Effector CD4-positive, alpha-beta T cell (primary cell): ENCODE measurements at places on chromosomes 2 and 18.

- no peak for DNase-seq
Measured at GRCh38 chr2:48346124-48346536, 183.8 kb upstream of the STON1 start.

GRCh38 chr2:162037886-162038285, 36.1 kb downstream of the DPP4 start:
- no peak for DNase-seq

DNA sequence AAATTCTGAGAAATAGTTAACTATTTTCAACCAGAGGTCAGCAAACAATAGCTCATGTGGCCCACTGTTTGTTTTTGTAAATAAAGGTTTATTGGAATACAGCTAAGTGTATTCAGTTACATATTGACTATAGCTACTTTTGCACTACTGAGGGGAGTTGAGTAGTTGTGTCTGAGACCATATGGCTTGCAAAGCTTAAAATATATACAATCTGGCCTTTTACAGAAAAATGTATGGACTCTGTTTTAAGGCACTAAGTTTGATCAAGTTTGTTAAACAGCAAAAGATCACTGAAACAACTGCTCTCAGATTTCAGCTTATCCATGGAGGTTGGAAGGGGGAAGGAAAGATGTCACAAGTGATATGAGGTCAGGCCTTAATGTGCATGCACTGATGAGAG, 667.1 kb downstream of the CNTNAP5 start:
- DNase-seq = no peak

DNA sequence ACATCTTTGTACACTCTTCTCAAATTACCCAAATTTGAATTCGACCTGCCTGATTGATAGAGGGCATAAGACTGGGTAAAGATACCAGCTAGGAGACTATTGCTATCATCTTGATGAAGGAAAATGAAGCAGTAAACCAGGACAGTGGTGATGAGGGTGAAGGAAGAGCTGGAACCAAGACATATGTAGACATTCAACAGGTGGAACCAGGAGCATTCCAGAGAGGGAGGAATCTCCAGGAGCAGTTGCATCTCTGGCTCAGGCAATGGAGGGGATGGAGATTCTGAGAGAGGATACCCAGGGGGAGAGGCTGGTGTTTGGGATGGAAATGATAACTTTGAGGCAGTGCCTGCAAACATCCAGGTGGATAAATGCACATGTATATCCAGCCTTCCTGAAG, 41.6 kb downstream of the SDC1 start:
- no peak for DNase-seq

DNA sequence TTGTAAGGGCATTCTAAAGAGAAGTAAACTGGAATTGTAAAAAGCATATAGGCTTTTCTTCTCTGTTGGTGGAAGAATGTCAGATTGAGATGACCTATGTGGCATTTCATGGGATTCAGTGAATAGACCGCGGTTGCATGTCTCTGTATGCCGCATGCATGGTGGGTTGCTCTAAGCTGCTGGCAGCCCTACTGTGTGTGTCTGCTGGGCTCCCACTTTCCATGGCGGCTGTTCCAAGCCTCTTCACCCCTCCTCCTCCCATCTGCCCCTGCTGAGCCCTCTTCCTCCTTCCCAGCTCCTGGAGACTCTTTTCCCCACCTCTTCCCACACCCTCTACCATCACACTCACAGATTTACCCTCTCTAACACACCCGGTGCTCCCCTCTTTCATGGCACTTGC, 12.6 kb downstream of the ATP6V1C2 start:
- no peak for DNase-seq

DNA sequence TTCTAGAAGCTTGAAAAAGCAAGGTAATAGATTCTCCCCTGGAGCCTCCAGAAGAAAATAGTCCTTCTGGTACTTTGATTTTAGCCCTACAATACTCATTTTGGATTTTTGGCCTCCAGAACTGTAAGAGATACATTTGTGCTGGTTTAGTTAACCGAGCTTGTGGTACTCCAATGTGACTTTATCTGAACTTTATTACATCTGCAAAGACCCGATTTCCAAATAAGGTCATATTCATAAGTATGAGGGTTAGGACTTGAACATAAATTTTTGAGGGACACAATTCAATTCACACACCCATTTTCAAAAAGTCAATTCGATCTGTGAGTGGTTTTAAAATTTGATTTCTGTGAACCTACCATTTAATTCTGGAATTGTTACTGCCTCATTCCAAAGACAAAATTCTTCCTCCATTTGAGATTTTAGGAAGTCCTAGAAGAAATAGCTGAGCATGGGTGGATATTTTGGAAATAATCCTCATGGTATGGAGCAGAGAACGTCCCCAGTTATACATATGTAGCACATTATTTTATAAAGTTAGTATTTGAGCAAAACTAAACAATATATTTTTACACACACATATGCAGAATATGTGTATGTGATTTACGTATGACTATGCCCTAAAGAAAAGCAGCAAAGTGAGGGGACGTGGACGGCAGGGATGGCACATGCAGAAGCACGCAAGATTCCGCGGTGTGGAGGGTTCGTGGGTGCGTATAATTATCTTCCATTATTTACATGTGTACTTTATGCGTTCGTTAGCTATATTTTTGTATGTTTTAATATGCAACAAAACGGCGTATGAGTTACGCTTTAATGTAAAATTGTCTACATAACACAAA, 905 bp upstream of the NUP35 start:
- DNase-seq = no peak

GRCh38 chr2:190036071-190036470, 26.5 kb downstream of the MSTN start:
- no peak for DNase-seq

GRCh38 chr2:101942851-101943250, 48.9 kb upstream of the IL1R2 start:
- no peak for DNase-seq

DNA sequence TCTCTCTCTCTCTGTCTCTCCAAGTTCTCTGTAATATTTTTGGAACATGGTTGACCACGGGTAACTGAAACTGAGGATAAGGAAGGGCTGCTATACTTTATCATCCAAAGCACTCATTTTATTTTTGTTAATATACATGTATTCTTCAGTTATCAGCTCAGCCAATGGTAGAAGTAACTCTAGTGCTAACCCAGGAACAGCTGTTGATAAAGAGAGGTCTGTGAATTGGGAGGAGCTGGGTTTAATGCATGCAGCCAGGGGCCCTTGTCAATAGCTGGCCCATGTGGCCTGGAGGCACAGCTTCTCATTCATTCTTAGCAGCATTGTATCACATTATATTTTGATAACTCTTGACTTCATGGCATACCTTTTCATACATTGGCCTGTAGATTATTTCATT, 401.6 kb downstream of the EPHA4 start:
- DNase-seq = no peak

GRCh38 chr2:128299628-128300027, 19.0 kb downstream of the HS6ST1 start:
- no peak for DNase-seq

DNA sequence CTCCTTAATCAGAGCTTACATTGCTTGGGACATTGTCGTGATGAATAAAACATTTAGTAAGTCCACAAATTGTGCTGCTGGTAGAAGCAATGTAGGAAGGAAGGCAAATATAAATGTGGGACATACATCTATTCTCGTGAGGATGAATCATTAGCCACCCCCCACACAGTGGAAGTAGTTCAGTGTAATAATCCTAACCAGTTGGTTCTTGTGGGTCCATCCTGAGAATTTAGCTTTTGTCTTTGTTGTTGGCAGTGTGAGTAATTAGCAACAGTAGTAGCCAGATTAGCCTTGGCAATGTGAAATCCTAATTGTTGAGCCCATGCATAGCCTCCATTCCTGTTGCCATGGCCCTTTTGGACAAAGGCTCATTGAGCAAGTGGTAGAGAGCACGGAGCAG, 532.1 kb downstream of the FBXO15 start:
- no peak for DNase-seq

DNA sequence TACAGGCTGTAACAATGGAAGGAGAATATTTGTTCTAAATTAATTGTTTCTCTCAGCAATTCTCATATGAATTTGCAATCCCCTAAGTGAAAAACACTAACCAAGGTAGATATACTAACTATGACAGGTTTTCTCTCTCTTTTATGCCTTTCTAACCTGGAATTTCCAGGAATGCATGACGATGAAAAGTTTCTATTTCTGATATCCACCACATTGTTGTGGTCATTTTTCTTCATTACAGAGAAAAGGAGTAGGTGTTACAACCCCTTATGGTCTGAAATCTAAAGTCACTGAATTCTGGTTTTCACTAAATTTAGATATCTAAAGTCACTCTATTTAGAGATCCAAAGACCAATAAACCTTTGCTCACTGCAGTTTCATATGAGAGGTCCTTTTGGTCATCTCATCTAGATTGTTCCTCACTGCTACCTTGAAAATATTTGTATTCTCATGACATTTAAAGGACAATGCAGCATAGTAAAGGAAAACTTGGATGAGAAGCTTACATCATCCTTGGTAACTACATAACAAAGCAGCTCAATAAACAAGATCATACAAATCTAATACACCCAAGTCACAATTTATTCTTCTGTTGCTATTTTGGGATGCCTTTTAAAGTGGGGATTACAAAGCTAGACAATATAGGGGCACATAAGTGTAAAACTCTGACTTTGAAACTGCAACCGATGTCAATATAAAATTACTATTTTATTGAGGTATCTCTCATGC, 85.8 kb downstream of the TCF4 start:
- DNase-seq = no peak

GRCh38 chr18:37611614-37612279, 46.1 kb upstream of the CELF4 start:
- DNase-seq = no peak

- DNase-seq = no peak
Measured at GRCh38 chr18:73752546-73752945, 395.1 kb downstream of the FBXO15 start.

DNA sequence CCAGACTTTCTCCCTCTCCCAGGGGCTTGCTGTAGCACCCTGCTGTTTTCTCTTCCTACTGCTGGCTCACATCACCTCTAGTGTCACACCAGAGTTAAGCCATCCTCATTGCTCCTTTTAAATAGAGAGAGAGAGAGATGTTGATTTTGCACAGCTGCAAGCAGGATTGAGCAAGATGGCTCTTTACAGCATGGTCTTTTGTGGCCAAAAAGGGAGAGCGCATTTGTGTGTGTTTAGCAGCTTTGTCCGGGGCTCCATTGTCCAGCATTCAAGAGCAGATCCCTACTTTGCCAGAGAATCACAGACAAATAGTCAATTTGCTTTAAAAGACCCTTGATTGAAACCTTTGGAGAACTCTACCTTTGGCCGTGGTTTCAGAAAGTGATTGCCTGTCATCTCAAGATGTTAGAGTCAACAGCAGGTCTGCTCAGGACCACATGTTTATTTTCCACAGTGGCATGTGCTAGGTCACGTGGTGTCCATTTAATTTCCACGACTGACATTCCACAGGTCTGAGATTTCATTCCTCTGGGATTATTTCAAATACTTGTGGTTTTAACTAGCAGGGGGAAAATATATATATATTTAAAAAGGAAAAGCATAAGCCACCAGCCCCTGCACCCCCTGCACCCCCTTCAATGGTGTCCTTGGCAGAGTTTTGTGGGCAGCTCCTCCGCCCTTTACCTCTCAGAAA, 359.9 kb upstream of the SLC14A2 start:
- DNase-seq = no peak

- no peak for DNase-seq
Measured at GRCh38 chr2:170716851-170717598, 1.9 kb downstream of the SP5 start.

DNA sequence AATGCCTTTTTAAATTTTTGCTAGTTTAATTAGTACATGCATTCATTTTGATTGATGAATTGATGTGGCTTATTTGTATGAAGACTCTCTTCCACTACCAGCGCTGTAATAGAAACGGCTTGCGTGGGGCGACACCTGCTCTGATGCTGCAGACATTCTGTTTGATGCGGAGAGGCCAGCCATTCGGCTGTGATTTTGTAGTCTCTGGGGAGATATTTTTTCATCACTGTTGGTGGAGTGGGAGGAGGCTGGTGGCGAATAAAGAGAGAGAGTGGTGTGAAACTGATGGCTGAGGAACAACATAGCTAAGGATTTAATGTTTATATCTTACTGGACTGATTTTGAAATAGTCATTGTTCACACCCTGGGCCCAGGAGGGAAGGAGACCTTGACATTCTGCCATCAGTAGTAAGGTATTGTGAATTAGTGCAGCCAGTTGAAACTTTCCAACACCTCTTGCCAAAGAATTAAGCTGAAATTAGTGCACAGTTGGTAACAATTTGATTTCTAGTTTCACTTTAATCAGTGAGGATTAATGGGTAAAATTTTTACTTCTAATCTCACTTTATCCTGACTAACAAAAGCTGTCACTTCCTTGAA, 224.1 kb downstream of the MTX2 start:
- DNase-seq = no peak

- DNase-seq = no peak
Measured at GRCh38 chr2:53104263-53104662, 663.3 kb upstream of the CHAC2 start.

GRCh38 chr2:26099933-26100332, 66.0 kb downstream of the RAB10 start:
- DNase-seq = no peak

DNA sequence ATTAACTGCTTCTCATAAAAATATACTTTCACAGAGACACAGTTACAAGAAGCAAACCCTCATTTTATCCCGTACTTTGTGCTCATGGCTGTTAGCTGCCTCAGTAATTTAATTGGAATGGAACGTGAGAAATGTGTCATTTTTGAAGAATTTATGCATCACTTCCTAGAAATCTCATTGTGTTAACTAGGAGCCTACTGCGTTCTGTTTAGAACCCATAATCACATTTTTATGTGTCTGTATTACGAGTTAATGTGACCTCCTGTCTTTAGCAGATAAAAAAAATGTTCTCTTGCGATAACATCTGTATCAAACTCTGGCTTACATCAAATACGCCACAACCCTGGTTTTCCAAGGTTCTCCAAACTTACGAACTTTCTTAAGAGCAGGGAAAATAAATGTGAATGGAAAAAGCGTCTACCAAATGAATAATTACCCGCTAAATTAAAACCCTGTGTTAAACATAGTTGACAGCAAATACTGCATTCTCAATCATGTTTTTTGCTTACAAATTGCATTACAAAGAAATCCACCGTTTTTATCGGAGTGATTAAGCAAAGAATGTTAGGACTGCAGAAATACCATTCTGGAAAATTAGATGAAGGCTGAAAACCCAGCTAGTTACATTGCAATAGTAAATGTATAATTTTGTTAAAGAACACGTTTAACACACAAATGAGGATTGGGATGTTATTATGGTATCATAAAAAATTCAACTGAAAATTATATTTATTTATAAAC, 12.1 kb upstream of the GBX2 start:
- no peak for DNase-seq
